Fibroblast of skin of left quadriceps (primary cell): ENCODE measurements at places on chromosomes 6 and 20.

GRCh38 chr6:117919775-117920729 lies 13.0 kb downstream of the SLC35F1 start:
- DNase-seq = no peak

- DNase-seq = no peak
Observed at GRCh38 chr6:154758125-154758524, 24.9 kb downstream of the SCAF8 start.

DNA sequence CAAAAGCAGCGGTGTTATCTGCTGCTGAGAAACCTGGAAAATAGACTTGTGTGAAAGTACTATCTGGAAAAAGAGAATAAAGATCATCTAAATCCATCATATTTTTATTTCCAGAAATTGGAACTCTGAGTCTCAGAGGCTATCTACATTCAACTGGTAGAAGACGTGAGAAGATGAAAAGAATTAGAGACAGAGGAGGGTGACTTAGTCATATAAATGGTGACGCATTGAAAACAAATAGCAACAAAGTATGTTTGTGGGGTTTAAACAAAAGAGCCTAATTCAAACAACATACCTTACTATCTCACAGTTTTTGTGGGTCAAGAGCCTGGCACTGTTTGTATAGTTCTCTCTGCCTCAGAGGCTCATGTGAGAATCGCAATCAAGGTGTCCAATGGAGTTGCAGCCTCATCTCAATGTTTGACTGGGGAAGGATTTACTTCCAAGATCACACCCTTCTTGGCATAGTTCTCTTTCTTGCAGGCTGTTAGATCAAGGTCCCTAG lies 757.1 kb upstream of the SLC35B3 start:
- no peak for DNase-seq

DNA sequence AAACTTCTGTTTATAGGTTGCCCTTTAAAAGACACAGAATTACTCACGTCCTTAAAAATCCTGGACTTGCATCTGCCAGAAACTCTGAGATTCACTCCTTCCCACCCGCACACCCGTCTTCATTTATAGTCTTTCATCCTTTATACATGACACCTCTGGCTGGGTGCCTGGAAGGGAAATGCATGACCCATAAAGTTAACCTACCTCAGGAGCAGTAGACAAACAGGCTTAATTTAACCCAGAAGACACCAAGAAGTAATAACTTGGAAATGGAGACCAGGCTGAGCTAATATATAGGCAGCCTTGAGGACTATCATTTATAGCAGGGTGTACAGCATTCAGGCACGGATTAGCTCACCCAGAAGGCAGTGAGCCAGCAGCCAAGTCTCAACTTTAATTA lies 429.0 kb upstream of the NRSN1 start:
- DNase-seq = peak; percentile 44

GRCh38 chr20:540391-541201 lies 3.0 kb downstream of the CSNK2A1 start:
- DNase-seq = no peak

GRCh38 chr6:169862892-169863525 lies 111.6 kb downstream of the ERMARD start:
- no peak for DNase-seq

GRCh38 chr20:48773837-48774418 lies 53.9 kb downstream of the PREX1 start:
- DNase-seq = no peak

DNA sequence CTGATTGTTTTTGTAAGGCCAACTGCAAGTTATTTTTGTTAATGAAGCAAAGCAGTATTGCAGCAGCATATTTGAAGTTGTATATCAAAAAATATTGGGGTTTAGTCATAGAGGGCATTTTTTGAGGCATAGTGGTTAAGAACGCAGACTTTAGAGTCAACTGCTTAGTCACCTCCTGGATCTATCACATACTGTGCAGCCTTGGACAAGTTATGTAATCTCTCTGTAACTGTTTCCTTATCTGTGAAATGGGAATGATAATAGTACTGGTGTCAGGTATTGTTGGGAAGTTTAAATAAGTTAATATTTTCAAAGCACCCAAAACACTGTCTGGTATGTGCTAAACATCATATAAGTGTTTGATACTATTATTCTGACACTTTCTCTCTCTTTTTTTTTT lies 27.2 kb upstream of the EFHC1 start:
- no peak for DNase-seq

- DNase-seq = no peak
Observed at GRCh38 chr20:43941476-43942200, 27.0 kb downstream of the TOX2 start.

DNA sequence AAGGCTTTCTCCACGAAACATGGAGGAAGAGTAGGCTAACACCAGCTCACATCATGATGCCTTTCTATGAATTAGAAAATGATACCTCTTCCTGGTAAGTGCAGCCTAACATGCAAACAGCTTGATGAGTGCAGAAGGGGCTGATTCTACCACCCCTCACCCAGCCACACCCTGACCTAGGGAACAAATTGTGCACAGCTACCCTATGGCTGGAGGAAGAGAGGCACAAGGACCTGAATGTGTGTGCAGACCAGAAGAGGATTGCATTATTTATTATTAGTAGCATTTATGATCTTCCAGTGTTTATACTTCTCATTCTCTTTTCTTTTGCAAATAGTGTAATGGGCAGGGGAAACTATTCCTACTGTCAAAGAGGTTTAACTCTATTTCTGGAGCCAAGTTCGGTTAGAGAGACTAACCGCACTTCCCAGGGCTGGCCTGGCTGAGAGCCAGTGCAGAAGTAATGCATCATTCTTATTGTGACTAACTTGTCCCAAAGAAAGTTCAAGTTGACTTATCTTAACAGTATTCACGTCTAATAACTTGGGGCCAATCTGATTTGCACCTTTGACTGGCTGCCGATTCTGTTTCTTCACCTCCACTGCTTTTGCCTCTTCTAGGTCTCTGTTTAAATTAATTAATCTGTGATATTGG lies 237.5 kb downstream of the CD83 start:
- DNase-seq = peak; percentile 81

- no peak for DNase-seq
Observed at GRCh38 chr6:47262231-47262630, 47.5 kb downstream of the TNFRSF21 start.

GRCh38 chr6:148747145-148747470 lies 278 bp downstream of the UST start:
- no peak for DNase-seq

DNA sequence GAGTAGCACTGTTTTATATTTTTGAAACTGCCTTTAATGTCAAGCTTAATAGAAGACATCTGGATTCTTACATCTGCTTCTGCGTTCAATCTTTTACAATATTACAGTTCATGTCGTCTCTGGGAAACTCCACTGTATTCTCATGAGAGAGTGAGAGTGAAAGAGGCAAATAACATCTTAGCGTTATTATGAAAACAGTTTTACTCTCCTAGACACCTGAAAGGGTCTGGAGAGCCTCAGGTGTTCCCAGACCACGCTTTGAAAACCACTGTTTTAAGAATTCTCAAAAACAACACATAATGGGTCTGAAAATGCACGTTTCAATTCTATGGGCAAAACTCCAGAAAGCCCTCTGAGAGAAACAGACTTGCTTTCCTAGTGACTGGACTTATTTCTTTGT lies 63.3 kb downstream of the ARHGAP18 start:
- DNase-seq = no peak

DNA sequence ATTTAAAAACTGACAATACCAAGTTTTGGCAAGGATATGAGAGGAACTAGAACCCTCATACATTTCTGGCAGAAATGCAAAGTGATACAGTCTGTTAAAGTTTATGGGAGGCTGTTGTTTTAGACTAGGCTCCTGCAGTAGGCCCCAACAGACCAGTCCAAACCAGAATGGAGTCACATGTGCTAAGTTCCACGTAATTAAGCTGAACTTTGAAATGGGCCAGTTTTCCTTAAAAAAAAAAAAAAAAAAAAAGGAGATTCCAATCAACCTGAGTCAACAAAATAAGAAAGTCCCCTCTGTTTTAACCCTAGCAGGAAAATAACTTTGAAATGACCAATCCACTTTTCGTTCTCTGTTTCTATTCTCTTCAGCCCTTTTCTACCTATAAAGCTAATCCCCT lies 26.5 kb downstream of the IL17F start:
- DNase-seq = no peak

GRCh38 chr6:101397199-101397598 lies 3.7 kb downstream of the GRIK2 start:
- DNase-seq = no peak

GRCh38 chr6:74741646-74742045 lies 464.2 kb downstream of the COL12A1 start:
- no peak for DNase-seq

DNA sequence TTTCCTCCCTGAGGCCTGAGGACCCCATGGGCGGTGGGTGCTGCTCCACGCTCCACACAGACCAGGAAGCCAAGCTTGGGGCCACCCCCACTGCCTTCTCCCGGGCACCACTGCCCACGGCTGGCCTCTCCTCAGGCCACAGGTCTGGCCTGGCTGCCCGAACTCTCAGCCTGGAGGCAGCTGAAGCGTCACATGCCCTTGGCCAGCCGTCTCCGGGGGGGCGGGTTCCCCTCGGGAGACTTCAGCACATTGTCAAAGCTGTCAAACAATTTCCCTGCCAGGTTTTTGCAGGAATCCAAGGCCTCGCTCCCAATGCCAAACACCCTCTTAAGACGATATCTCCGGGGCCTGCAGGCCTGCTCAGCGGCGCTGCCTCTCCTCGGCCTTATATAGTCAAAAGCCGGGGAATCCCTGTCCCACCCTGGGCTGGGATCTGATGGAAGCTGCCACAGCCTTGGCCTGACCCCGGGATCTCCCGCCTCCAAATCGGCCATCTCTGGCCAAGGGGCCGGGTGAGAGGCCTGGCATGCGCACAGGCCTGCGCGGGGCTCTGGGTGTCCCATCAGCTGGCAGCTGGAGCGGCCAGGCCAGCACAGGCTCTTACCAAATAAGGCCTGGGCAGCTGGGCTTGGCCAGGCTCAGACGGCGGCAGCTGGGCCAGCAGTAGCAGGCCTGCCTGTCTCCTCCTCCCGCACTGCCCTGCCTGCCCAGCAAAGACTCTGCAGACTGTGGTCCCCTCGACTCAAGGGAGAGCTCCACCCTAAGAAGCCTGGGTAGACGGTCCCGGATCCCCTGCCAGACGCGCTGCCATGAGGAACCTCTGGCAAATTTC lies 49.7 kb downstream of the RBM38 start:
- no peak for DNase-seq

DNA sequence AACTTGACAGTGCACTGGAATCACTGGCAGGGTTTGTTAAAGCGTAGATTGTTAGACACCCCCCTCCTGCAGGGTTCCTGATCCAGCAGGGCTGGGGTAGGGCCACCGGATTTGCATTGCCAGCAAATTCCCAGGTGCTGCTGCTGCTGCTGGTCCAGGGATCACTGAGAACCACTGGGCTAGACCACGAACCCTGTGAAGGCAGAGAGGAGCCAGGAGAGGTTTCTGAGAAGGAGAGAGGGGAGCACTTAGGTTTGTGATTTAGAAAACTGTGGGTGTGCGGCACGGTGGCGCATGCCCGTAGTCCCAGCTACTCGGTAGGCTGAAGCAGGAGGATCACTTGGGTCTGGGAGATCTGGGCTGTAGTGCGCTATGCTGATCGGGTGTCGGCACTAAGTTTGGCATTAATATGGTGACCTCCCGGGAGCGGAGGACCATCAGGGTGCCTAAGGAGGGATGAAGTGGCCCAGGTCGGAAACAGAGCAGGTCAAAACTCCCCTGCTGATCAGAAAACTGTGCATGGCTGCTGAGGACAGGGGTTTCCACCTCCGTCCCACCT lies 53.6 kb upstream of the FAM83D start:
- no peak for DNase-seq

DNA sequence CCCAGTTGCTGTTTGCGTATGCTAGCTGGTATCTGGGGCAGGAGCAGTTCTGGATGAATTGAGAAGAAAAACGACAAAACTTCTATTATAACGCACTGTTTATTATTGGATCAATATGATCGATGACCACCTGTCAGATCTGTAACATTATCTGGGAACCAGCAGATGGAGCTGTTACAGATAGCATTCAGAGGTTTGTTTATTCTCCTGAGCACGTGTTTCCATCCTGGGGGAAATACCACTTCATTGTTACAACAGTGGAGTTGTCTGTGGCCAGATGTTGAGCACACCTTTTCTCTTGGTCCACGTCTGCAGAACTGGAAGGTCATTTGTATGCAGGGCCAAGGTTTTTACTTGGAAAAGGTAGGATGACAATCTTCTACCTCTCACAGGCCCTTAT lies 16.0 kb upstream of the NKX2-2 start:
- DNase-seq = no peak

GRCh38 chr6:12718015-12718414 lies 1.4 kb downstream of the PHACTR1 start:
- peak; percentile 57 for DNase-seq
